ENCODE measurements at places on chromosomes 3 and 15. TPM values are rescaled to one million over a fixed set of nuclear protein-coding genes. Genes with fewer than 3 reads are reported as not detected.

ADAMTS9 gene
- 118 TPM for total RNA-seq

FSD2 gene
- not detected for total RNA-seq

IP6K1 gene
- 46.2 TPM for total RNA-seq

GPR87 gene
- total RNA-seq, result 12.3 TPM

LNP1 gene
- total RNA-seq, result 4.4 TPM

EFHB gene
- total RNA-seq, result 0.49 TPM

DNA sequence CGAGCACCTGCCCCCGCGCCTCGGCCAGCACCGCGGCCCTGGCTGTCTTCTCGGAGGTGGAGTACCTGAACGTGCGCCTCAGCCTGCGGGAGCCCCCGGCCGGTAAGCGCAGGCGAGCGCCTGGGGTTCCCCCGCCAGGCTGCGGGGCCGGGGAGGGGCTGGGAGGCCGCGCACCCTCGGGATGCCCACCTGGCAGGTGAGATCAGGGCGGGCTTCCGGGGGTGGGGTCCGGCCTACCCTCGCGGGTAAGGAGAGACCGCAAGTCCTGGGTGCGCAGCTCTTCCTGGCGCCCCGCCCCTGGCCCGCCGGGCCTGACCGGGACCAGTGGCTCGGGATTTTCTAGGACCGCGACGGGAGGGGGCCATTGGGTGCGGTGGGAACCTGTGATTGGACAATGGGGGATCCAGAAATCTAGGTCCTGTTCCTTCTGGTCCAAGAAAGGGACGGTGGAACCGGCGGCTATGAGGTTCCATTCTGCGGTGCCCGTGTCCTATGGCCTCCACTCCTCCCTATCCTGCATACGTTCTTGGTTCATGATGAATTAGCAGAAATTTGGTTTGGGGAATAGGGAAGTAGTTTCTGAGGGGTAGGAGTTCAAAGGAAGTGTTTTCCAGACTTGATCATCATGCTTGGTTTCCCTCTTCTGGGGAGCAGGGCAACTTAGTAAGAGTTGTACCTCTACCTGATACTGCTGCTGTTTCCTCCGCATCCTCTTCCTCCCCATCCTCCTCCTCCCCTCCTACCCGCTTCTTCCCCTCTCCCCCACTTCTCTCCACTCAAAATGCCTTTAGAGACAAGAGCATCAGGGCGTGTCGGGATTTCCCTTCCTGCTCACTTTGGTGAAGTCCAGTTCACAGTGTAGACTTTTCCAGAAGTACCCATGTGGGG lies 808 bp downstream of the ARRDC4 start:
- no peaks in the 10 kb centered on the region for H3K36me3 ChIP-seq
- peak overlapping the region; percentile 89 for H3K4me3 ChIP-seq
- H3K4me1 ChIP-seq, result peaks cover 48% of the 10 kb centered on the region
- no peaks in the 10 kb centered on the region for H3K27me3 ChIP-seq
- no peak for DNase-seq

GRCh38 chr15:45790325-45790943 lies 155.6 kb downstream of the SQOR start:
- no peaks in the 10 kb centered on the region for H3K27me3 ChIP-seq
- DNase-seq, result no peak
- H3K4me1 ChIP-seq, result no peaks in the 10 kb centered on the region
- H3K27ac ChIP-seq, result no peak overlapping the region
- no peak overlapping the region for H3K4me3 ChIP-seq

GRCh38 chr3:148737104-148737530 lies 39.4 kb downstream of the AGTR1 start:
- H3K36me3 ChIP-seq, result no peaks in the 10 kb centered on the region
- no peaks in the 10 kb centered on the region for H3K27me3 ChIP-seq
- no peak overlapping the region for H3K27ac ChIP-seq
- DNase-seq, result no peak

DNA sequence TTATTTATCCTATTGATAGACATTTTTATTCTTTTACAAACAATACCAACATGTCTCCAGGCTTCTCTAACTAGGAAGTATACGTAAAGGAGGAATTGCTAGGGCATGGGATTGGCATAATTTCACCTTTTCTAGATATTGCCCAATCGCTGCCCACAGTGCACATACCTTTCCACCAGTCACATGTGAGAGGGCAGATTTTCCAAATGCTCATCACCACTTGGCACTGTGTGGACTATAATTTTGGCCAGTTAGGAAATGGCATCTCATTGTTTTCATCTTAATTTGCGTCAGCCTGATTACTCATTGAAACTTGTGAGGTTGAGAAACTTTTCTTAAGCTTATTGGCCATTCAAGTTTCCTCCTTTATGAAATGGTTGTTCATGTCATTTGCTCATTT lies 57.4 kb upstream of the POLR2M start:
- H3K27me3 ChIP-seq, result no peaks in the 10 kb centered on the region
- no peak overlapping the region for H3K4me3 ChIP-seq
- H3K27ac ChIP-seq, result no peak overlapping the region

DNA sequence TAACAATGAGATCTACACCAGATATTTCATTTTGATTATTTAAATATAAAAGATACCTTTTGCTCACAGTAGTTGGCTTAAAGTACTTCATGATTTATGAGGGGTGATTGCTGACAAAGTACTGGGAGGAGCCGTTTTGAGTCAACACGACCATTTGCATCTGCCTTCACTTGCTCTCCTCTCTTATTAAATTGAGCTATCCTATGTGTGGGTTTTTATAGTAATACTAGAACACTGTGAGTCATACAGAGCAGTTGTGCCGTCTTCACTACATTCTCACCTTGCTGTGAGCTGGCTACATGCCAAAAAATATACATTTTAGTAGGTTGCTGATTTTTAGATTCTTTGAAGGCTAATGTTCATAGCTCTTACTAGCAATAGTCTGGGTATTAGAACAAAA lies 161.2 kb downstream of the ALCAM start:
- H3K27me3 ChIP-seq, result no peaks in the 10 kb centered on the region
- H3K36me3 ChIP-seq, result no peaks in the 10 kb centered on the region
- no peaks in the 10 kb centered on the region for H3K4me1 ChIP-seq
- H3K27ac ChIP-seq, result no peak overlapping the region
- DNase-seq, result no peak

- no peaks in the 10 kb centered on the region for H3K4me1 ChIP-seq
- H3K27ac ChIP-seq, result no peak overlapping the region
Measured at GRCh38 chr3:69364354-69364753, 21.5 kb downstream of the FRMD4B start.

GRCh38 chr15:38695249-38696108 lies 130.9 kb upstream of the RASGRP1 start:
- DNase-seq, result no peak
- H3K27ac ChIP-seq, result no peak overlapping the region
- no peaks in the 10 kb centered on the region for H3K36me3 ChIP-seq
- no peaks in the 10 kb centered on the region for H3K27me3 ChIP-seq
